ENCODE measurements at places on chromosomes 2 and 18.

- DNase-seq: no peak
Measured at GRCh38 chr2:102005989-102006885, 14.5 kb downstream of the IL1R2 start.

DNA sequence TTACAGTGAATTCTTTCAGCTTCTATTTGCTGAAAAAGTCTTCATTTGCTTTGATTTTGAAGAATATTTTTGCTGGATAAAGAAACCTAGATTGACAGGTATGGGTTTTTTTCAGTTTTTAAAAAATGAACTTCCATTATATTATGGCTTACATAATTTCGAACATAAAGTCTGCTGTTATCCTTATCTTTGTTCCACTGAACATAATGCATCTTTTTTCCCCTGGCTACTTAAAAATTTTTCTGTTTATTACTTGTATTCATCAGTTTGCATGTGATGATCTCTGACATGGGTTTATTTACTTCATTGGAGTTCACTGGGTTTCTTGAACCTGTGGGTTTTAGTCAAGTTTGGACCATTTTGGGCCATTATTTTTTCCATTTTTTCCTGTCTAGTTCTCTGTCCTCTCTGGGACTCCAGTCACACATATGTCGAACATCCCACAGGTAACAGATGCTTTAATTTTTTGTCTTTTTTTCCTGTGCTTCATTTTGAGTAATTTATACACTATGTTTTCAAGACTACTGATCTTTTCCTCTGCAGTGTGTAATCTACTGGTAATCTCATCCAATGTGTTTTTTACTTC, 33.1 kb downstream of the SEC11C start:
- DNase-seq: no peak

DNA sequence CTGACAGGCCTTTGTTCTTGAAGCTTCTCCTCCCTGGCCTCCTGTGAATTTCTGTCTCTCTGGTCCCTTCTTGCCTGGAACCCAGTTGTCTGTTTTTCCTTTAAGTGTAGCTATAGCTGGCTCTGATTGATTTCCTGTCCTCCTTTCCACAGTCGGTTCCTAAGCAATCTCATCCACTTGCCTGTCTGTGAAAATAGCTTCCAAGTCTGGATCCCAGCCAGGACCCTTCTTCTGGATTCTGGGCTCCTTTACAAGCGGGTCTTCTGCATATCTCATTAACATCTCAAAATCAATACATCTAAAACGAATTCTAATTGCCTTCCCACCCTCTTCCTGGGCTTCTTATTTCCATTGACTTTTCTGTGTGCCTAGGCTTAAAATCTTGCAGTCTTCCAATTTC, 124.9 kb downstream of the DAW1 start:
- no peak for DNase-seq

- DNase-seq: no peak
Measured at GRCh38 chr18:57533006-57533867, 53.3 kb downstream of the FECH start.

DNA sequence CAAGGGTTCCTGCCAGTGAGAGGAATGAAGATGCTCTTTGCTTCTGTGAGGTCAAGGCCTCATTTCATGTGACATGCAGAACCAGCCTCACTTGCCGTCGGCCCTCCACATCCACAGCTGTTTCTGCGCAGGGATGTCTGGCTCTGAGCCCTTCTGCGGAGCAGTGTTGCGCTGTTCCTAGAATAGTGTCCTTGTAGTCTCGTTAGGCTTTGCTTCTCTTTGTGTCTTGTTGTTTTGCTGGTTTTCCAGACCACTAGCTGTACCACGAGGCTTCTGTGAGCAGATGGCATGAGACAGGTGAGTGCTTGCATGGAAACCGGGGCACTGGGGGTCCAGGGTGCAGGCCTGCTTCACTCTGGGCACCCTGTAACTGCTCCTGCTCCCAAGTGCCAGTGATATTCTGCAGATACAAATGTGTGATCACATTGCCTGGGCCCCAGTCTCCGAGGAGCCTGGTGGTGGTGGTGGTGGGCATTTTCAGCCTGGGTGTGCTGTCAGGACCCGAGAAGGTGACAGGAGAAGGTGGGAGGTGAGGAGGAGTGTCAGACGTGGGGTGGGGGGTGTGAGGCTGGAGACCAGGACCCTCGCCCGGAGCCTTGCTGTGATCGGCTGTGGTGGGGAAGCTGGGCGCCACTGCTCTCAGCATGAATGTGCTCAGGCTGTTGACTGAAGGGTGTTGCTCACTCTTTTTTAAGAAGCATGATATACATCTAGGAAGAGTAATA, 34.3 kb downstream of the LDLRAD4 start:
- DNase-seq: no peak

DNA sequence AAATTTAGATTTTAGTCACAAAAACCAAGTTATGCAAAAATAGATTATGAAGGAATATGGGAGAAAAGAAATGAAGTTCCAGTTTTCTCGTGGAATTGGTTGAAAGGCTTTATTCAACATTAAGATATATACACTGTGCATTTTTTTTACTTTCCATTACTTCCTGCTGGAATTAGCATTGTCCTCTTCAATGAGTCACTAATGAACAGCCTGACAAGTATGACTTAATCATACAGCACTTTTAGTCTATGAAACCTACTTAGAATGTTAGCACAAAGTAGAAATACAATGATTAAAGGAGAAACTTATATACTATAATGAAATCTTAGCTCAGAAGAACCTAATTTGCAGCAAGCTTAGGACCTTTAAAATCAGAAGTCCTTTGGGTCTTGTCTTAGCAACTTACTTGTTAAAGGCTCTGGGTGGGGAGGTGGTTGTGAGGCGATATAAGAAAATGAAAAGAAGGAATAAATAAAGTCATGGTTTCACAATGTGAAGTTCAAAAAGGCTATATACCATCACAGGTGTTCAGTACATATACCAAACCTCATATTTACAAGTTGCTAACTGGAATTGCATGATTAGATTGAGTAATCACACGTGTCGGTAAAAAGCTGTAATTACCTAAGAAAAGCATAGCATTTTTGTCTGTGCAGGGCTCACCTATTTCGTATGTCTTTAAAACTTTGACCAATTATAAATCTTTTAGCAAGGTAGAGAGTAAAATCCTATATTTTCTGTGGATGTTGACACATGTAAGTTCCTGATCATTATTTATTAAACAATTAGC, 236.8 kb downstream of the CAMKMT start:
- no peak for DNase-seq

- no peak for DNase-seq
Measured at GRCh38 chr18:2979871-2980790, 32.8 kb downstream of the LPIN2 start.

- DNase-seq: no peak
Measured at GRCh38 chr2:232521959-232522622, 1.9 kb downstream of the PRSS56 start.

DNA sequence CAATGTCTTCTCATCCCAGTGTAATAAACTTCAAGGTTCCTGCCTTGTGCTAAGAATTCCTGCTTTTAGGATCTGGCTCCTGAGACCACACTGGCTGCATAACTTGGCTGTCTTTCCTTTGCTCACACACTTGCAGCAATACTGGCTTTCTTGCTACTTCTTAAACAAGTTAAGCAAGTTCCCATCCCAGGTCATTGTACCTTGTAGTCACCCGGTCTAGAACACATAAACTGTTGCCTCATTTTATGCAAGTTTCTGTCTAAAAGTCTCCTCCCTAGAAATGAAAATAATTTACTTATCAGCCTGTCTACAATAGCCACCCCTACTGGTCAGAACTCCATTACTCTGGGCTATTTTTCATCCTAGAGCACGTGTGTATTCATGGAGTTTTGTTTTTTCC, 887.9 kb upstream of the FAM98A start:
- no peak for DNase-seq

- no peak for DNase-seq
Measured at GRCh38 chr2:224532931-224533330, 52.2 kb downstream of the CUL3 start.

- no peak for DNase-seq
Measured at GRCh38 chr2:74890711-74891110, 56.8 kb downstream of the HK2 start.

DNA sequence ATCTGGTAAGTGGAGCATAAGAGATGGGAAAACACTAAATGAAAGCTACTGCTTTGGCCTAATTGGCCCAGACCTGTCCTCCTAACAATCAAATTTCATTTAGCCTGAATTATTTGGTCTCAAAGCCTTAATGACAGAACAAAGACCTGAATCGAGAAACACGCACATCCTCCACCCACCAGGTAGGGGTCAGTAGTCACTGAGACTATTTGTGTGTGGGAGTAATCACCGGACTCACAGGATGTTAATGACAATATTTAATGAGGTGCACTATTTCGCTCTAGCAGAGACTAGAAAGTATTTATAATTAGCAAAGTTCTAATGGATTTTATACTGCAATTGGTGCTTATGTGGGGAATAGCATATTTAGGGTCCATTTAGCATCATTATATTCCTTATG, 68.1 kb downstream of the RBM43 start:
- no peak for DNase-seq

DNA sequence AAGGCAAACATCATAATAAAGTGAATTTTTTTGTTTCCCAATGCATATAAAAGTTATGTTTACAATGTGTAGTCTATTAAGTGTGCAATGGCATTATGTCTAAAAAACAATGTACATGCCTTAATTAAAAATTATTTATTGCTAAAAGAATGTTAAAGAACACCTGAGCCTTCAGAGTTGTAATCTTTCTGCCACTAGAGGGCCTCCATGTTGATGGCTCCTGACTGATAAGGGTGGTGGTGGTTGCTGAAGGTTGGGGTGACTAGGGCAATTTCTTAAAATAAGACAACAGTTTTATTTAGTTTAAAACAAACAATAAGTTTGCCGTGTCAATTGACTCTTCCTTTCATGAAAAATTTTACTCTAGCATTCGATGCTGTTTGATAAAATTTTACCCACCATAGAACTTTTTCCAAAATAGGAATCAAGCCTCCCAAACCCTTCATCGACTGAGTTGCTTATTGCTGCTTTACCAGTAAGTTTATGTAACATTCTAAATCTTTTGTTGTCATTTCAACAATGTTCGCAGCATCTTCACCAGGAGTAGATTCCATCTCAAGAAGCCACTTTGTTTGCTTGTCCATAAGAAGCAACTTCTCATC, 32.3 kb downstream of the MAP3K2 start:
- no peak for DNase-seq

GRCh38 chr2:2843969-2844548, 513.0 kb upstream of the MYT1L start:
- DNase-seq: no peak

GRCh38 chr18:8657873-8658470, 47.4 kb upstream of the MTCL1 start:
- no peak for DNase-seq

- no peak for DNase-seq
Measured at GRCh38 chr2:134128746-134129145, 125.1 kb upstream of the MGAT5 start.

DNA sequence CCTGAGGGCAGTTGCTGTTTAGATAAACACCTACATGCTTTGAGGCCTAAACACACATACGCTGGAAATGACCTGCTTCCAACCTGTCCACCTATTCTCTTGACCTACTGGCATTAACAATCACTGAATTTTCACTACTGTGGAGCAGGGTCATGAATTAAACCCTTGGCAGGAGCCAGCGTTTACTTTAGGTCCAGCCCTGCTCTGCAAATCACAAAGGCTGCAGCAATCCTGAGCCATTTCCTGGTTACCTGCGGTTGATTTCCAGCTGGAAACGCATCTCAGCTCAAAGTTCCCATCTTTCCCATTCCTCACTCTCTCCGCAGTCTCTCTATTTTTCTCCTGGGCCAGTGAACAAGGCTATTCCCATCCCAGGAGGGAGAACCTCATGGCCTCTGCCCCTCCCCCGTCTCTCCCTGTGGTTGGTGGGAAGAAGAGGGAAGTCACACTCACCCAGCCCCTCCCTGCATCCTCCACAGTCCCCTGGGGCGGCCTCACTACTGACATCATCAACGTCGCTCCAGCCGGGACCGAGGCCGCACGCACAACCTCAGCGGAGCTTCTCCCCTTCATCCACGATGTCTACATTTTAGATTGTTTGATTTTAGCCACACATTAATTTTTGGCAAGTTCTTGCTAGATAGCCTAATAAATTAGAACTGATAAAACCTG, 84.5 kb upstream of the SNTG2 start:
- no peak for DNase-seq

GRCh38 chr2:216665242-216665641, 30.1 kb downstream of the IGFBP5 start:
- DNase-seq: no peak

- no peak for DNase-seq
Measured at GRCh38 chr2:241734208-241734466, 293 bp upstream of the D2HGDH start.

DNA sequence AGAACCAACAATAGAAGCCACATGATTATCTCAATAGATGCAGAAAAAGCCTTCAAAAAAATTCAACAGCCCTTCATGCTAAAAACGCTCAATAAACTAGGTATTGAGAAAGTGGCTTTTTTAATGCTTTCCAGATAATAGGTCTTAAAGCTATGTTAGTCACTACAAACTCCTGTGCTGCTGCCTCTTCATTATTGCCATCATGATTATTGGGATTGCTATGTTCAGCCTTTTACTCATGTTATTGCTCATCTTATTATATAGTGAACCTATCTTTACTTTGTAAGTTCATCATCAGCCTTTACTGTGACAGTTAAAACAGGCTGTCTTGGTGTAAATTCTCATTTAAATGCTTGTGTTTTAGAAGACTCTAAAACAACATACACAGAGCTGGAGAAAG, 1557.2 kb upstream of the ZEB2 start:
- DNase-seq: no peak
